ENCODE measurements at places on chromosomes 3 and 15. TPM values are rescaled to one million over a fixed set of nuclear protein-coding genes. Genes with fewer than 3 reads are reported as not detected.

- DNase-seq: no peak
Measured at GRCh38 chr3:195461594-195462307, 18.9 kb upstream of the ACAP2 start.

- no peak for DNase-seq
Measured at GRCh38 chr3:181457756-181458155, 254.0 kb upstream of the SOX2 start.

- DNase-seq: no peak
Measured at GRCh38 chr3:106097817-106098435, 229.1 kb upstream of the CBLB start.

DNA sequence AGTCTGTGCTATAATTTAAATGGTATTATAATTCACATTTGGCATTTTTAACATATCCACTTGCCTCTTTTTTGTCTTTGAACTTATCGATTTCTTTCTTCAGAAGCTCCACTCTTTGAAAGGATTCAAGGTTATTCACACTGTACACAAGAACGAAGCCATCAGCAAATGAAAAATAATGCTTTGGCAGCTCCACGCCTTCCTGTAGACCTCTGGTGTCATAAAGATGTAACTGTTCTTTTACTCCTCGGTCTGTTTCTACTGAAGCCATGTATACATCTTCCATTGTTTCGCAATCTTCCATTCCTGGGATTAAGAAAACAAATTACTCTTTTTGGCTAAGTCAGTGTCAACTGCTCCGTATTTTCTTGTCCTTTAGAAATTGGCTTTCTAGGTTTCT lies 16.0 kb downstream of the NKIRAS1 start:
- no peak for DNase-seq

GRCh38 chr15:42163947-42164550 lies 7.6 kb upstream of the PLA2G4F start:
- no peak for DNase-seq

DNA sequence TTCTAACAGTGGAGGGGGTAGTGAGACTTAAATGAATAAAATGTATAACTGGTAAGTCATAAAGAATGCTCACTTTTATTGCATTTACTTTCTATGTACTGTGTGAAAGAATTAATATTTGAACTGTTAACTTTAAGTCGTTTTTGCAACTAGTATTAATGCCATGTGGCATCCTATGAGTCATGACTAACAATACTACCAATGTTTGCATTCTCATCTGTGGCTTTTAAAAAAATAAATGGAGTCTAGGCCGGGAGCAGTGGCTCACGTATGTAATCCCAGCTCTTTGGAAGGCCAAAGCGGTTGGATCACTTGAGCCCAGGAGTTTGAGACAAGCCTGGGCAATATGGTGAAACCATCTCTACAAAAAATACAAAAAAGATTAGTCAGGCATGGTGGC lies 5.2 kb downstream of the C3orf49 start:
- DNase-seq: no peak

- peak; percentile 46 for DNase-seq
Measured at GRCh38 chr3:57783186-57784088, 27.3 kb downstream of the SLMAP start.

DNA sequence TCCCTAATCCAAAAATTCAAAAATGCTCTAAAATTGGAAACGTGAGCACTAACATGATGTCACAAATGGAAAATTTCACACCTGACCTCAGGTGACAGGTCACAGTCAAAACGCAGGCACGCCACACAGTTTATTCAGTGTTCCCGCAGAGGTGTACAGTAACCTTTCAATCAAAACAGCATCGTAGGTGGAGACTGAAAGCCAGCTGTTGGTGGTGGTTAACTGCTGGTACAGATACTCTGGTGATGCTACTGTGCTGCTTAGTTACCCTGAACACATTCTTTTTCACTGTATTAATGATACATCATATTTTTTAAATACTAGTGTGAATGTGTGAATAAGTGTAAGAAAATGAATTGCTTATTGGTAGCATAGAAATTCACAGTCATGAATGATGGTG lies 23.8 kb downstream of the RAB11A start:
- DNase-seq: no peak

- DNase-seq: peak; percentile 76
Measured at GRCh38 chr3:37974121-37975083, 16.2 kb upstream of the VILL start.

GRCh38 chr15:68691705-68692104 lies 112.9 kb downstream of the CORO2B start:
- no peak for DNase-seq

DNA sequence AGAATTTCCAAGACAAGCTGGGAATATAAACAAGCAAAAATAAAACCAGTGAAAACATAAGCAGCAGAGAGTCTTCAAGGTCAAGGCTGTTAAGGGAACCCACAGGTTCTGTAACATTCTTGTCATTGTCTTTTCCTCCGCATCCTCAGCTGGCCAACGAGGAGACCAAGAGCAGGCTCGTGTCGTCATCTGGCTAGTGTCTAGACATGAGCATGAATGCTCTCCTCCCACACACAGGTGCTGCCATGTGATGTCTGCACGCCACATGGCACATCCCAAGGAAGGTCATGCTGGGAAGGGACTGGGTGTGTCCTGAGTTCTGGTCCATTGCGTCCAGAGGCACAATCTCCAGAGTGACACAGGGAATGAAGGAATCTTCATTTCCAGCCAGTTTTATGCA lies 156.2 kb downstream of the POLR2M start:
- DNase-seq: no peak

DNA sequence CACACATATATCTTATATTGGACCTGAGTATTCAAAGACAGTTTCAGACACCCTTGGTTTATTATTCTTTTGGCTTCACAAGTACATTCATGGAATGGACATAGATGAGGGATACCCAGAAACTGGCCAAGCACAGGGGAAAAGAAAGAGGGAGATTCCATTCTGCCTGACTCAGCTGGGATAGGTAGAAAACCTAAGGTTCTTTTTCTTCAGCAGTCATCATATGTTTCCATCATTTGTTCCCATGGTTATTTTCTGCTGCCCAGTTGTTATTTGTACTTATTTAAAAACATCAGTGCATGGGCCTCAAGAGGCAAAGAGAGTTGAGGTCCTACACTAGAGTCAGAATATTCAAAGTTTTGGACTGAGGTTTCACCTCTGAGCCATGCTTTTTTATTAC lies 91.8 kb downstream of the FILIP1L start:
- no peak for DNase-seq

GRCh38 chr15:45364271-45364670 lies 14.1 kb downstream of the GATM start:
- no peak for DNase-seq

GRCh38 chr3:48268936-48269561 lies 28.1 kb downstream of the ZNF589 start:
- no peak for DNase-seq

DNA sequence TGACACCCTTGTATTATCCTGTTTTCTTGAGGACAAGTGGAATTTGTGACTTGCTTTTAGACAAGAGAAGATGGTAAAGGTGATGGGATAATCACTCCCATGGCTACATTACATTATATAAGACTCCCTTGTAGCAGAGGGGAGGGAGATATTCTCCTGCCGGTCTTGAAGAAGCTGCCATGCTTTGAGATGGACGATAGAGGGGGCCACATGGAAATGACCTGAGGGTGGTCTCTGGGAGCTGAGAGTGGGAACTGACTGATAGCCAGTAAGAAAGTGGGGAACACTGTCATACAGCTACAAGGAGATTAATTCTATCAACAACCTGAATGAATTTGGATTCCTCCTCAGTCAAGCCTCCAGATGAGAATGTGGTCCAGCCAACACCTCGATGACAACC lies 540.1 kb downstream of the NTRK3 start:
- DNase-seq: no peak

DNA sequence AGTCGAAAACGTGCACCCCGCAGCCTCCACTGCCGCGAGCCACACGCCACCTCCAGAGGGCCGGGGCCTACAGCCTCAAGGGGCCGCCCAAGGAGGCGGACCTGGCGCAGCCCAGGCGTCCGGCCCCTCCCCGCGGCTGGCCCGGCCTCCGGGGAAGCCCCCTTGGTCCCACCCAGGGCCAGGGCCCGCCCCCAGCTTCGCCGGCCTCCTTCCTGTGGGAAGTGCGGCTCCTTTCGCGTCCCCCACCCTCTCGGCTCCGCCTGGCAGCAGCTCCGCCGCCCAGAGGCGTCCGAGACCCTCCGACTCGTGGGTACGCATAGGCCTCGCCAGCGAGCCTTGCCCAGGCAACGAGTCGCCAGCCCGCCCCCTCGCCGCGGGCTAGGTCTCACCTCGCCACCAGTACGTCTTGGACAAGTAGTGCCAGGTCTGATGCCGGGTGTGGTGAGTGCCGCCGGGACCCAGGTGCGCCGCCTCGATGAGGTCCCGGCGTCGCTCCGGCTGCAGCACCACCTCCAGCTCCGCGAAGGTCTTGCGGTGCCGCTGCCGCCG lies 642 bp downstream of the ZBTB11 start:
- DNase-seq: peak; percentile 96

GRCh38 chr3:126181398-126181725 lies 976 bp upstream of the ALDH1L1 start:
- no peak for DNase-seq

DNA sequence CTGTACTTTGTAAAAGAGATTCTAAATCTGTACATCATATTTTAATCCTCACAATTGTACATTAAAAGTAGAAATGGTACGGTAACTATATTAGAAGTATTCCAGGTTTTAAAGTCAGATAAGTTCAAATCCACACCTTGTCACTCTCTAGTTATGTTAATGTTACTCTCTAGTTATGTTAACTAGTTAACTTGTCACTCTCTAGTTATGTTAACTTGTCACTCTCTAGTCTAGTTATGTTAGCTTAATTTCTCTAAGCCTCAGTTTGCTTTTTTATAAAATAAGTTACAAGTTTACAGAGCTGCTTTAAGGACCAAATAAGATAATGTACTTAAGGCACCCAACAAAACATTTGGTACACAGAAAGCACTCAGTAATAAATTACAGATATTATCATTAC lies 42.6 kb downstream of the ZNF280D start:
- DNase-seq: no peak

DNA sequence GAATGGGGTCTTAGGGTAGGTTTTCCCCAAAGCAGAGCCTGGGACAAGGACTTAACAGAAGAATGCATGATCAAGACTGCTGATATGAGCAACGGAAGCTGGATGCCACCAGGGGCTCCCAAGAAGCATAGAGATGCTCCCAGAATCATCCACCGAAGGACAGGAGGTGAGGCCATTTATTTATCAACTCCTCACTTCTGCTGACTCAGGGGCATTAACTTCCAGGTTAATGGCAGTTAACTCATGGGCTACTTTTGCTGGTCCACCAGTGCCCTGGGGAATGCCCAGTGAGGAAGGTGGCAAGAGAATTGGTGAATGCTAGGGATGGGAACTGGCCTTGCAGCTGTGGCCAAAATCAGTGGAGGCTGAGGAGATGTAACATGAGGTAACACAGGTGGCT lies 27.8 kb downstream of the TAFA4 start:
- DNase-seq: no peak

GRCh38 chr3:16211176-16211904 lies 36.9 kb downstream of the GALNT15 start:
- no peak for DNase-seq

DNA sequence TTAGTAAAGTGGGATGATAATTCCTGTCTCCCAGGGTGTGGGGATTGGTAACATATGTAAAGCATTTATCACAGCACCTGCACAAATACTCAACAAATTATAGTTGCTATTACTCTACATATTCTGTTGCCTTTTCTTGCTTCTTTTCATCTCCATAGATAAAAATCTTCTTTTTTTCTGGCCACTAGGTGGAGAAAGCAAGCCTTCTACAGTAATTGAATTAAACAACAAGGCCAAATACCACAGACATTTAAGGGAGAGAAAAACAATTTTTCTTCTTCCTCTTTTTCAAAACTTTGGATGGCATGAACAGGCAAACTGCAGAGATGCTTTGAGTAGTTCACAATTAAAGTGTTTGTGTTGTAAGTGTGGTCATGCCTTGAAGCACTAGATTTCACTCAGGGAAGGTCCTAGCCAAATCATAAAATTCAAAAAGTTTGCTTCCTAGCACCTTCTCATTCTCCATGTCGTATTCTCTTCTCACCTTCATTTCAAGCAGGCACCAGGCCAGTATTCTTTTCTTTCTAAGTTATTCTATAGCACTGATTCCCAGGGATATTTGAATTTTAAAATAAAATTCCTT lies 493.4 kb upstream of the TGFBR2 start:
- no peak for DNase-seq

ARRDC4 gene
- 15.0 TPM for total RNA-seq

LSM3 gene
- 16.8 TPM for total RNA-seq

MED12L gene
- 0.67 TPM for total RNA-seq

FYTTD1 gene
- 66.9 TPM for total RNA-seq

SPATA12 gene
- not detected for total RNA-seq

DOCK3 gene
- 3.6 TPM for total RNA-seq

GPR62 gene
- not detected for total RNA-seq
